ENCODE measurements at places on chromosomes 1 and 21.

DNA sequence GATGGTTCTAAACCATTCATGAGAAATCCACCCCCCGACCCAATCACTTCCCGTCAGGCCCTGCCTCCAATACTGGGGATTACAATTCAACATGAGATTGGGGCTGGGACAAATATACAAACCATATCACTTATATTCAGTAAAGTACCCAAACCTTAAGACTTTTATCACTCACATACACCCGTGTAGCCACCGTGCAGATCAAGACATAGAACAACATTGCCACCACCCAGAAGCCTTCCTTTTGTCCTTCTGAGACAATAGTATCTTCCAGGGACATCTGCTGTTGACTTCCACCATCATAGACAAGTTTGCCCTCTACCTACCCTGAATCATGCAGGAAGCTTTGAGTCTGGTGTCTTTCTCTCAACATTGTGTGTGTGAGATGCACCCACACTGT, 37.5 kb downstream of the CLIC6 start:
- no peak for DNase-seq

GRCh38 chr1:117826540-117827078, 102.8 kb downstream of the GDAP2 start:
- DNase-seq: no peak

DNA sequence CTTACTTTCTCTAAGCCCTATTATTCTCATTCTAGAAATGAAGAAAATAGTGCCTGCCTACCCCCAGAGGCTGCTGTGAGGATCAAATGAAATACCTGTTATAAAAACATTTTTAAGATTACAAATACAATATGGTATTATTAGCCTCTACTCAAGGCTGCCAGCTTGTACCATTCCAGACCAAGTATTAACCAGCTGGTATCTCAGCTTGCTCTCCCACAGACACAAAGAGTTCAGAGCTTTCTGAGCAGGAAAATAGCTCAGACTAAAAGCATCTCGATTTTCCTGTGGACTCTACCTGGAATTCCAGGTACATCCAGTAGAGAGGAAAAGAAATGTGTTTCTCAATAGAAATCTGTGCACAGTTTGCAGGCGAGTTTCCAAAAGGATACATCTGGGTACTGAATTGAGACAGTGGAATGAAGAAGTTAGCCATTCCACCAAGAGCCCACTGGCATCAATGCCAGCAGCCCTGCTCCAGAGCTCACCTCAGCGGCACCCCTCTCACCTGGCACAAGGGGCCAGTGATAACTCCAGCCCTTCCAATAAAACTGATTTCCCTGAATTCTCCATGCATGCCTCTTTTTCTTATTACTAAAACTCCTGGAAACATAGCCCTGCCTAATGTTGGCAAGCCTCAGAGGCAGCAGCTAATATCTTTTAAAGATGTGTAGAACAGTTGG, 31.0 kb downstream of the TGFBR3 start:
- DNase-seq: no peak

DNA sequence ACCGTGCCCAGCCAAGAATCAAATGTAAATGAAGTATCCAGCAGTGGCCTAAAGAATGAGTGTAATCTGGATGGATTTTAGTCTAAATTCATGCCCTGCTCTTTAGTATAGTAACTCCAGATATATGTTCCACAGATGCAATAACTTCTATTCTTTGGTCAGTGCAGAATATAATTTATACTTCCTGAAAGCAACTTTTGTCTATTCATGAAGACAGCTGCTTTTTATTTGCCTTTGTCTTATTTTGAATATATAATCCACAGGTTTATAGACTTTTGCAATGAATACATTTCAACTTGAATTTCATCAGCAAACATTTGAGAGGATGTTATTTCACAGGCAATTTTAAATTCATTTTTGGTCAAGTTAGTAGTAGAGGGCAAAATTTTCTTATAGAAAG, 54.4 kb downstream of the CDC42BPA start:
- DNase-seq: no peak

DNA sequence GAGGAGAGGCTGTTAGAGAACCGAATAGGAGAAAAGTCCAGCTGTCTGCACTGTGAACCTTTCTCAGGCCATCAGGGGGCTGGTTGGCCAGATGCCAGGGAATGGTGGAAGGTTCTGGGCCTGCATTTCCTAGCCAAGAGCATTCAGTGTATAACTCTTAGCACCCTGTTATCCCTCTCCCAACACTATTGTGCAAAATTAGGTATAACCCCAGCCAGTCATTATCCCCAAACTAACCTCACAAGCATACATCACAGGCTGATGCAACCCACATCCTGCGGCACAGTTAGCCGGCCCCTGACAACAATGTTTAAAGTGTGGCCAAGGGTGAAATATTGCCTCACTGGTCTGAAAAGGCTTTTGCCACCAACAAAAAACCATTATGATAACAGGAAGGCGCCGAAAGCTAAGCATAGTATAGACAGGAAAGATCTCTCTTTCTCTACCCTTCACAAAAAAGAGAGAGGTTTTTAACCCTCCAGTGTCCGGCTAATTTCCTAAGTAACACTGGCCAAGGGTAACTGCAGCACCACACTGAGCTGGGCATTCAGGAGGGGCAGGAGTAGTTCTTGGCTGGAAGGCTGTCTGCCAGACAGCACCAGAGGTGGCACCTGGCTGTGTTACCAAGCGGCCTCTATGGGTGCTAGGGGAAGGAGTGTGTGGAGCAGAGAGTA, 77.3 kb upstream of the BCAR3 start:
- no peak for DNase-seq

DNA sequence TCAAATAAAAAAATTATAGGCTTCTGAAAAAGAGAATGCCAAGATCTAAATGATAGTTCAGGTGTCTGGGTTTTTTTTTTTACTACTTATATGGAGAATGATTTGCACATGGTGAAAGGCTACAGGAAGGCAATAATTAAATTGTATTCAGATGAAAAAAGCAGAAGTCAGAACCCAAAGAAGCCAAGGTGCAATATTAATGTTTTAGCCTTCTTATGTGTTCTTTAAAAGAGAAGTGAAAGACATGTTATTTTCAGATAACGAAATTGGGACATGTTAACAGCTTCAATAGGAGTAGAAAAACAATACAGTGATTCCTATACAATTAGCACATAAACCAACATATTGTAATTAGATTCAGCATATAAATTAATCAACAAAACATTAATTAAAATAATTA, 452.9 kb upstream of the PRMT6 start:
- no peak for DNase-seq

DNA sequence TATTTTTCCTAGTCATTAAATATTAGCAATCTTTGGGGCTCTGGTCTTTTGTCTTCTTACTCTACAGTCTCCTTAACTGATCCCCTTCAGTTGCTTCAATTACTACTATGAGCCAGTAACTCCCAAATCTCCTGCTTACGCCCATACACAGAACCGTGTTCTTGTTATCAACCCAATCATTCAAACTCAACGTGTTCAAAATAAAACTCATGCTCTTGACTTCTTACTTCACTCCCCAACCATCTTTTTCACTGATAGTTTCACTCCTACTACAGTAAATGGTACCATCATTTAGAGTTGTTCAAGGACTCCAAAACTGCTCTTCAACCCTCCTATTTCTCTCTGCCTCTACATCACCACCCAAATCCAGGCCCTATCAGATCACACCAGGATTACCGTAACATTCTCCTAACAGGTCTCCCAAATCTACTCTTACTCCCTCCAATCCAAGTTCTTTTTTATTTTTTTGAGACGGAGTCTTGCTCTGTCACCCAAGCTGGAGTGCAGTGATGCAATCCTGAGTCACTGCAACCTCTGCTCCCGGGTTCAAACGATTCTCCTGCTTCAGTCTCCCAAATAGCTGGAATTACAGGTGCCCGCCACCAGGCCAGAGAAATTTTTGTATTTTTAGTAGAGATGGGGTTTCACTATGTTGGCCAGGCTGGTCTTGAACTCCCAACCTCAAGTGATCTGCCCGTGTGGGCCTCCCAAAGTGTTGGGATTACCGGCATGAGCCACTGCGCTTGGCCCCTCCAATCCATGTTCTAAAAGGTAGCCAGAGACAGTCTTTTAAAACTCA, 3.0 kb downstream of the YARS1 start:
- DNase-seq: no peak
